NCI-H2081 treated with DMSO at 0.1 percent for 48 hours (cell line): ENCODE measurements at places on chromosomes 2 and 18.

DNA sequence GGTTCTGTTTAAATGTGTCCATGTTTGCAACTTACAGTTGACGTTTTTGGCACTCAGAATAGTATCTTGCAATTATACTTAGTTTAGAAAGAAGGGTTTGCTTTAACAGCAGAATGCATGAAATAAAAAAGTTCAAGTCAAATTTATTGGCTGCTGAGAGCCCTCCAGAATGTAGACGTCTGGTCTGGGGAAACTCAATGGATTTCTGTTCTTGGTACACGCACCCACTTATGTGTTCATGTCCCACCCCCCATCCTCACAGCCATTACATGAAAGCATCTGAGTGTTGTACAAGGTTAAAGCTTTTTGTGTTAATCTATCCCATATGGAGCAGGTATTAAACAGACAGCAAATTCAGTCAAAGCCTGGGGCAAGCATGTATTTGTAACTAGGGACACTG, 219.5 kb downstream of the SOX11 start:
- no peak for DNase-seq

DNA sequence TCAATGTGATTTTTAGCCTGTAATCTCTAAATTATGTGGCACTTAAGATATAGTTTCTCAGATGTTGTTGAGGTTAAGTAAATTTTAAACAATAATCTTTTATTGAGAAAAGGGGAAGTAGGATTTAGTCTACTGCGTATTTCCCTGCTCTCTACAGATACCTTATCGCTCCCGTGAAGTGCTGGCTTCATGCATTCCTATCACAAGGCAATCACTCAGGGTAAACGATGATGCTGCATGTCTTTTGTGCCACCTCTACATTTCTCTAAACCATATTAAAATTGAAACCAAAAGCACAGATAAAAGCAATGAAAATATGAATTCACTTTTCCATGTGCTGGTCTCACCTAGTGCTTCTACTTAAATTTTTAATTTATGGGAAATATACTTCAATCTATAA, 14.4 kb upstream of the RPE start:
- no peak for DNase-seq

DNA sequence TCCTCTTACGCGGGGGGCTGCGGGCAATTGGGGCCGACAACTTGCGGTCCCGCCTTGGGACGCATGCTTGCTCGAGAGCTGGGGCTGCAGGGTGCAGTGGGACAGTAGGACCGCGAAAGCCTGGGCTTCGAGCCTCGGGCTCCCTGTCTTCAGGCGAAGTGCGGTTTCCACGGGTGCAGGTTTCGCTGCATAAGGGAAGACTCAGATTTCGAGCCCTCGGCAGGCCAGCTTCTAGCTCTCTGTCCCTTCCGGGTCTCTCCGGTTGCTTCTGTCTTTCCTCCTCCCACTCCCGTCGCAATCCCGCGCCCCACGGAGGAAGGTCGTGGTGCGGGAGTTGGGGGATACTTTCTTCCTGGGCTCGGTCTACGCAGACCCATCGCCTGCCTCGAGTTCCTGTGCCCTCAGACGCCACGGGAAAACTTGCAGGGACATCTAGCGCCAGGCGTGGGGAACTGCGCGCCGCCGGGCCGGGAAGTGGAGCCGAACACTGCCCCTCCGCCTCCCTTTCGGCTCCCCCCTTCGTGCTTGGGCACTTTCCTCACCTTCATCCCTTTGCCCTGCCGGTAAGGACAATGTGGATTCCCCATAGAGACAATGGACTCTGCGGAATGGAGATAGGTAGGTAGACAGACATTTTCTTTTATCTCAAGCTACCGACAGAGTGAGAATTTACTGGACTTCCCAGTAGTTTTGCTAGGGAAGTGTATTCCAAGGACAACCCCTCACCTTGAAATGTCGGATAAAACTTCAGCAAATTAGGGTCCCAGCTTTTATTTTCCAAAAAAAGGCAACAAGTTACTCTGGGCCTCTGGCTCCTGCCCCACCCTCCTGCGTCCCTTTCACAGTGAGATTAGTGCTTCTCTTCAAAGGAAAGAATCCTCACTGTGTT, 4.2 kb upstream of the HOXD13 start:
- no peak for DNase-seq

- no peak for DNase-seq
Observed at GRCh38 chr18:1884623-1885022, 686.7 kb downstream of the METTL4 start.

DNA sequence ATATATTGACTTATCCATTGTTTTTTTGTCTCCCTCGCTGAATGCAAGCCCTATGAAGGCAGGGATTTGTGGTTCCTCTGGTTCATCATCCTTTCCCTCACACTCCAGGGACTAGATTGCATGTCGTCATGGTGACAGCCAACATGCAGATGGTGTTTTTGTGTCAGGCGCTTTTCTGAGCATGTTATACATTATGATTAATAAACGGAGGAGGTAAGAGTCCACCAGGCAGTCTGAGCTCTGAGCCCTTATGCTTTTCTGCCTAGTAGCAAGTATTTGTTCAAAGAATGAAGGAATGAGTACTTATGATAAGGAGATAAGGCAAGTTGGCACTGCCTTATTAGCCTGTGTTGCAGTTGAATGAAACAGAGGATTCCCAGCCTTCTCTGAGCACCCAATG, 181.6 kb downstream of the MGAT5 start:
- no peak for DNase-seq

DNA sequence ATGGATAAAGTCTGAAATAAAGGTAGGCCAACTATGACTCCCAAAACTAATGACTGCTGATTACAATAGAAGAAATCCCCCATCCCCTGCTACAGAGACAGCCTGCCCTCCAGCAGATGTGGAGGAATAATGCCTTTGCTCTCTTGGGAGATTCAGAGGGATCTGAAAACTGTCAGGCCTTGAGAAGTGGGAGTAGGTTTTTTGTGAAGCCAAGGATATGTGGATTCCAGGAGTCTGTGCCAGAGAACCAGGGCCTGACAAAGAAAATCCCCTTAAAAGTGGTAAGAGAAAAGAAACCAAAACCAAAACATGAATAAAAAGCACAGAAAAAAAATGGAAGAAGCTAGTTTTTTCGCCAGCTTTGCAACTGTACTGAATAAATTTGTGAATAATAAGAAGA, 397.6 kb downstream of the ZNF521 start:
- no peak for DNase-seq

GRCh38 chr2:209441541-209441940, 17.7 kb downstream of the MAP2 start:
- no peak for DNase-seq

DNA sequence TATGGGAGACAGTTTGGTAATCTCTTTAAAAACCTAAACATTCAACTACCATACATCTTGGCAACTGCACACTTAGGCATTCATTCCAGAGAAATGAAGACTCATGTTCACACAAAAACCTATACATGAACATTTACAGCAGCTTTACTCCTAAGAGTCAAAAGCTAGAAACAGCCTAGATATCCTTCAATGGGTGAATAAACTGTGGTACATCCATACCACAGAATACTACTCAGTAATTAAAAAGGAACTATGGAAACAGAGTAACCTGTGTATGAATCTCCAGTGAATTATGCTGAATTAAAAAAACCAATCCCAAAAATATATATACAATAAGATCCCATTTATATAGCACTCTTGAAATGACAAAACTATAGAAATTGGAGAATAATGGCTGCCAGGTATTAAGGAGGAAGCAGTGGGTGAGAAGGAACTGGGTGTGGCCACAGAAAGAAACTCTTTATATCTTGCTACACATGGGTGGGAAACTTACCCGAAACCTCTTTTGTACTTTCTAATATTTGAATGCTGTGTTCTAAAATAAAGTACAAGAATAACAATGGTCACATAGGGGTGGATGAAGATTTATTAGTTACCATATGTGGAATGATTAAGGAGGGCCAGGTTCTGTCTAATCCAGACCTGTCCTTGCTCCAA, 13.7 kb downstream of the SESTD1 start:
- no peak for DNase-seq

- no peak for DNase-seq
Observed at GRCh38 chr2:139684286-139684860, 904.2 kb upstream of the NXPH2 start.

GRCh38 chr2:114472726-114473125, 30.3 kb downstream of the DPP10 start:
- no peak for DNase-seq

DNA sequence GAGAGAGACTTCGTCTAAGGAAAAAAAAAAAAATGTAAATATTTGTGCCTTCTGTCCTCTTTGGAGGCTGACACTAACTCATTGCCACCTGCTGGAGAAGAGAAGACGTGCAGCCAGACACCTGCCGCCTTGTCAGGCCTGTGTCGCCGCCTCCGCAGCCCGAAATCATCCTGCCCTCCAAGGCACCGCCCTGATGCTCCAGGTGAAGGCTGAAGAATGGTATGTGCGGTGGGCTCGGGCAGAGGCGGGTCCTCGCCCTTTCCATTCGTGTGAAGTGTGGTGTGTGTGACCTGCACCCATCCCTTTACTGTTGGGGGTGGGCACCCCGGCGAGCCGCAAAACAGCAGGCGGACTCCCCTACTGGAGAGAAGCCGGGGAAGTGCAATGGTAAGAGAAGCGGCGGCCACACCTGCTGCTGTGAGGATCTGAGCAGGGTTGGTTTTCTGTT, 60.4 kb downstream of the FAM161A start:
- no peak for DNase-seq

DNA sequence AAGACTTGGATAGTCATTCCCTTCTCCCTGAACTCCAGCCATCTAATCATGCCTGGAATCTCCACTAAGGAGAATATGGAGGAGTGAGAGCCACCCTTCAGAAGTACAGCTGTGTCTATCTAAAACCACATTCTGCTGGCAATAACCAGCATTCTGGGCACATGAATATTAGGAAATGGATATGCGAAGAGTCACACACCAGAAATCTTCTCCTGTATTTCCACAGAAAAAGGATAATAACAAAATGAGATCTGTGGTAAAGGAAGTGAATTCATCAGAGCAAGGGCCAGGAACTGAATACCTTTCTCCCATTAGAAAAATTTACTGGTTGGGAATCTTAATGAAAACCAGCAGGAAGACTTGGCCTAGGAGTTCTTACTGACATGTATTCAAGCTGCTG, 218.8 kb downstream of the SCG2 start:
- no peak for DNase-seq

GRCh38 chr18:63088262-63088661, 231.3 kb downstream of the BCL2 start:
- no peak for DNase-seq

- peak; percentile 82 for DNase-seq
Observed at GRCh38 chr18:77366720-77367641, 117.3 kb downstream of the GALR1 start.

DNA sequence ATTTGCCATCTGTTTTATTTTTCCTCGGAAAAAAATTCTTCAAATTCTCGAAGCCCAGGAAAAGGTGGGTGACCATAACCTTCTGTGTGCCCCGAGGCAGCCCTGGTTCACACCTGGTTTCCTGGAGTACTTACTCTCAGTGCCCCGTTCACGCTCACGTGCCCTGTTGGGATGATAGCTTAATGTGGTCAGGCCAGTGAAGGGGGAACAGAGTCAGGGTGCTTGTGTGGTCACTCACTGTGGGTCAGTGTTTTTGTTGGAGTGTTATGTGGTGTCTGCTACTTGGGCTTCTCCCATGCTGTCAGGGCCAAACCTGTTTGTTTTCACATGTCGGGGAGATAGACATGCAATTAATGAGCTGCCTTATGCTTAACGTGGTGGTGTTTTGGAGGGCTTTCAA, 78.1 kb downstream of the MAP4K4 start:
- no peak for DNase-seq

- DNase-seq = no peak
Observed at GRCh38 chr2:146537477-146537876, 1307.4 kb upstream of the ACVR2A start.

- DNase-seq = no peak
Observed at GRCh38 chr2:156476021-156476849, 40.1 kb downstream of the GPD2 start.

- DNase-seq = no peak
Observed at GRCh38 chr2:501130-501529, 176.1 kb downstream of the TMEM18 start.

DNA sequence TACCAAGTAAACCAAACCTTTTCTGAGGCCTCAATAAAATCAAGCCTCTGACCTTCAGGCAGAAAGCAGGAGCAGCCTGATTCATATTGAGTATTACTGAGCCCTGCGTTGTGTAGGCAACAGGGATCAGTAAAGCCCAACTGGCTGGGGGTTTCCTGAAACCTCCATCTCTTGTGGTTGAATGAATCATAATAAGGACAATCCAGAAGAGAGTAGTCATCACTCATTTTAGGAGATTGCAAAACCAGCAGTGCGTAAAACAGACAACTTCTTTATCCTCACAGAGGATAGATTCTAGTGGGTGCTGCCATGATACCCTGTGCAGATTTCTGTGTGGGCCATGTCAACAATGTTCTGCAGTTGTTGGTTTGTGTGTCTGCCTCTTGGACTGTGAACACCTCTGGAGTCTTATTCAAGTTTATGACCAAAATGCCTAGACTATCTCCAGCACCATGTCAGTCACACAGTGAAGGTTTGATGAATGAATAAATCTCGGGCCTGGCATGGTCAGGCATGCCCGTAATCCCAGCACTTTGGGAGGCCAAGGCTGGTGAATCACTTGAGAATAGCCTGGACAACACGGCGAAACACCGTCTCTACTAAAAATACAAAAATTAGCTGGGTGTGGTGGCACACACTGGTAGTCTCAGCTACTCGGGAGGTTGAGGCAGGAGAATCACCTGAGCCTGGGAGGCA, 51.8 kb upstream of the RAB27B start:
- no peak for DNase-seq

DNA sequence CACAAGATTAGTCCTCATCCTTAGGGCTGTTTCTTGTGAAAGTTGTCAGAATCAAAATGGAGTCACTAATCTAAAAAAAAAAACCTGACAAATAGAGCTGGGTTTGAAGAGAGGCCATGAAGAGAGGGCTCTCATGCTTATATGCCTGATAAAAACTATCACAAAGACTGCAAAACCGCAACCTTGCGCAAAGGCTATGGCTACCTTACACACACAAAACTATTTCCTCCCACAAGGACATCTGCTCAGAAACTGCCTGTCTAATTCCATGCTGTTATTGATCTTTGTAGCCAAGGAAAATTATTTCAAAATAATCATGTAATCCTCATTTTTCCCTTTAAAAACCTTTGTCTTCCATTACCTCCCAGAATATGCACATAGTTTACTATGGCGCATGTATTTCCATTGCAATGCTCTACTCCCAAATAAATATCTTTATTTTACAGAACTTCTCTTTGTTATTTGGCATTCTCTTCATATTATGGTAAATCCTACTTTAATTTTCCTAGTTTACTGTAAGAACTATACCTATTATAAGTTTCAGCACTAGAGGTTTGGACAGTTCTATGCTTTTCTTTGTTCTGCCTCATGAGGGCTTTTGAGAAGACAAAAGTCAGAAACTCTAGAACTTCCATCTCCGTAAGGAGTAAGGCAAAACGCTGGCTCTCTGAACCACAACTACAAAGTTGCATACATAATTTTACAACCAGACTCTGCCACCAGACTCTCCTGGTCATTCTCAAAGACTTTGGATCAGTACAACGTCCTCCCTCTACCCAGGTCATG, 9.6 kb upstream of the DPYSL5 start:
- no peak for DNase-seq

- DNase-seq = no peak
Observed at GRCh38 chr2:53230691-53231090, 536.9 kb upstream of the CHAC2 start.
